NCI-H510A (cell line): ENCODE measurements at places on chromosomes 12 and 14.

GRCh38 chr12:54384591-54385041 lies at the start of gene ZNF385A:
Gene ZNF385A, minus strand, starts transcription at chr12:54384733. Its CDS starts 219 bp downstream, at chr12:54384514.
- no peak for DNase-seq

DNA sequence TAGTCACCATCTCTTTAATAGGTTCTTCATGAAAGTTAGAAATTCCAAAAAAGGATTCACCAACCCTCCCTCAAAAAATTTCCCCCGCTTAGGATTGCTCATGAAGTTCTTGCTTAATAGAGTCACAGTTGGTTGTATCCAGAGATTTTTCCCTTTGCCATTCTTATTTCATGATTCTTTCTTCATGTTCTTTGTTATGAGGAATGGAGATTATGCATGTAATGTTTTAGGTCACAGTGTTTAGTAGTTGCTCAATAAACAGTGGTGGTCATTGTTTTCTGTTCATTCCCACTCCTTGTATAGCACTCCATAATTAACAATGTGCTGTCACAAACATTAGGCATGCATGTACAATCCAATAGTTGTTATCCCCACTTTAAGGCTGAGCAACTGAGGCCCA lies 51.2 kb upstream of the RTRAF start:
- no peak for DNase-seq

DNA sequence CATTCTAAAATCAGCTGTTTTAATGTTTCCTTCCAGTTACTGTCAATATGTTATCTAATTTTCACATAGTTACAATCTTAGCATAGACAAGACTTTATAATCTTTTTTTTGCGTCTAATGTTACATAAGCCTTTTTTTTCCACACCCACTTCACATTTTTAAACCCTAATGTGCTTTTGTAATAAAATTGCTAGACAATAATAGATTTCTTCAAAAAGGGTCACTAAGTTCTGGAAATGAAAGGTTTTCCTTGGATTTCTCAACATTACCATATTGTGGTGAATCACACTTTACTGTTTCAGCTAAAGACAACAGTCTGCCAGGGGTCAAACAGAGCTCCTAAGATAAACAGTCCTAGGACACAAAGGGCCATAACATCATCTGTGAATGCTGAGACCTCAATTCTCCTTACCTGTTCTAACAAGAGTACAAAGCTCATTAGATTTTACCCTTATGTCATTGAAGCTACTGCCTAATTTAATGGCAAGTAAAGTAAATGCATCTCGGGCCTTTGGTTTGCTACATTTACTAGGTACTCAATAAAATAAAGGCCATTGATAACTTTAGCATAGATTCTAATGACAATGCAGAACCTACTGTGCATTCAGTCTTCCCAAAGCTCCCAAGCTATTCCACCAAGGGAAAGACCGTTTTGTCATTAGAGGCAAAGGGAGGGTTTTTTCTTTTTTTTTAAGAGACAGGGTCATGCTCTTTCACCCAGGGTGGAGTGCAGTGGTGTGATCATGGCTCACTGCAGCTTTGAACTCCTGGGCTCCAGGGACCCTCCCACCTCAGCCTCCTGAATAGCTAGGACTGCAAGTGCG lies 111.2 kb upstream of the SLC38A2 start:
- DNase-seq = no peak

GRCh38 chr14:100526057-100526456 lies 61.2 kb downstream of the BEGAIN start:
- DNase-seq = no peak

GRCh38 chr14:44369401-44370123 lies 137.5 kb downstream of the FSCB start:
- DNase-seq = no peak

DNA sequence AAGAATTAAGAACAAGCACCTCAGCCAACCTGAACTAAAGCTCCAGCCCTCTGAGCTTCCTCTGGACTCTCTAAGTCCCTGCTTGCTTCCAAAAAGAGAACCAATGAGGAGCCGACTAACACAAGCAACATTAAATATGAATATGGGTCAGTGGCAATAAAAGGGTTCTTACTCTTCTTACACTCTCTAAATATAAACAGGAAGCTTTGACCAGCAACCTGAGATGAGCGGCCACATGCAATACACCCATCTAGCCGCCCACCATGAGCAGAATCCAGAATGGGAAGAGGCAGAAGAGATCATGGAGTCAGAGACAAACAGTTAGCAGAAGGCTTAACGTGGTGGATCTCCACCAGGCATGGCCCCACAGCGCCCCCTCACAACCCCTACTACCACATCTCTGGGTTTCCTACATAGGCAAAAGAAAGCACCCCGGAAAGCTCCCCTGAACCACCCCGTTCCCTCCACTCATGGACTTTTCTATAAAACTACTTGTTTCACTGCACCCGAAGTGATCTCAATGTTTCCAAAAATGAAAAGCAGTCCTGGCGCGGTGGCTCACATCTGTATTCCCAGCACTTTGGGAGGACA lies 59.4 kb downstream of the TTC7B start:
- DNase-seq = no peak

DNA sequence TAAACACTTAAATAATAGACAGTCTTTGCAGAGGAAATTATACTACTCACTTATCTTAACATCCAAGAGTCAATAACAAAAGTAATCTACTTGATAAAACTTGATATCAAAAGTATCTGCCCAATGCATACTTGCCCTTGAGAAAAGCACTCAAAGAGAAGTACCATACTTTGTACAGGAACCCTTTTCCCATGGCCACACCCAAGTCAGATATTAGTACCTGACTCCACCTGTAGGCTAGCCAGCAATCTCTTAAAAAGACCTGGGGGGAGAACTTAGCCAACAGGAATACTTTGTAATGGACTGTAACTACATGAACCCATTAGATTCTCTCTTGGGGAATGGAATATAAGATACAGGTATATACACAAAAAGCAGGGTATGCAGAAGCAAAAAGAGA lies 99.6 kb upstream of the HECTD1 start:
- no peak for DNase-seq

- DNase-seq = no peak
Observed at GRCh38 chr12:6724409-6724797, 557 bp downstream of the COPS7A start.
